Endodermal cell (in vitro differentiated cells): ENCODE measurements at places on chromosomes 7 and 10.

DNA sequence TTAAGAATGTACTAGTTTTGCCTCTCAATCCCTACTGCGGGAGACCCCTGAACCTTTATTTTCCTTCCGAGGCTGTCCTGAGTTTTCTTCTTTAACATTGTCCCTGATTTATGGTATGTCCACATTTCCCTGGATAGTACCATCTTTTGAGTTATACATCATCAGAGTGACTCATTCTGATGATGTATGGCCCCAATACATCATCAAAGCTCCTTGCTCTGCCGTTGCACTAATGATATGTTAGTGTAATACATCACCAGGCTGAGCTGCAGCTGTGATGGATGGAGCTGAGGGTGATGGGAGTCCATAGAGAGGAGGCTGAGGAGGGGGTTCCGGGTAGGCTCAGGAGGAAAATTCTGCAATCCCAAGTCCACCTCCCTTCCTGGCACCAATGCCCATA, 986.5 kb downstream of the KCNMA1 start:
- DNase-seq: no peak

- no peak for DNase-seq
Observed at GRCh38 chr7:106896231-106896630, 31.1 kb downstream of the PIK3CG start.

DNA sequence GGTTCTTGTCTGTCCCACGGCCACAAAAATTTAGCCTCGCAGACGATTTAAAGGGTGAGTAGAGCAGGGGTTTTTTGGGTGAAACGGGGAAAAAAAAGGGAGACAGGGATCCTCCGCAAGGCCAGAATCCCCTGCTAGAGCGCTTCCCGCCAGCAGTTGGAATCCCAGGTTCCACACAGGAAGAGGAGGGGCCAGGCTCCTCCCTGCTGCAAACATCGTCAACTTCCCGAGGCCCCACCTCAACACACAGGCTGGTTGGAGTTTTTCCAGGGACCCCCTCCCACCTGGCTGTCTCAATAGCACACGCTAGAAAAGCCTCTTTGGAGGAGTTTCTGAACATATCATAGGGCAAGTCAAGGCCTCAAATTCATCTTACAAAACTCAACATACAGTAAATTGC, 112.7 kb downstream of the MTERF1 start:
- peak; percentile 50 for DNase-seq

GRCh38 chr10:78473006-78473405, 439.3 kb downstream of the RPS24 start:
- no peak for DNase-seq

DNA sequence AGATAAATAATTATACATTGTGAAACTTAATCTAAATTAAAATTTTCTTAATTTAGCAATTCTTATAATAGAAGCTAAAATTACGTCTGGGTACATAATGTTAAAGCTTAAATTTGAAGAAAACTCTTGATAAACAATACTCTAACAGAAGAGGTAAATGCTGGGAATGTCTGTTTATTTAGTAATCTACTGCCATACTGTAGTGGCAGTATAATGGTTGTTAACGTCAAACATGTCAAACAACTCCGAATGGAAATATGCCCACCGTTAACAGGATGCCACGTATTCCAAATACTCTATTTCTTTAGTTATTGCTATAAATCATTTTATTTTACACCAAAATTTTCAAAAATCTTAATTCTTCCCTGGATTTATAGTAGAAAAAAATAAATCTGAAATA, 40.0 kb upstream of the PTPN12 start:
- DNase-seq: no peak

DNA sequence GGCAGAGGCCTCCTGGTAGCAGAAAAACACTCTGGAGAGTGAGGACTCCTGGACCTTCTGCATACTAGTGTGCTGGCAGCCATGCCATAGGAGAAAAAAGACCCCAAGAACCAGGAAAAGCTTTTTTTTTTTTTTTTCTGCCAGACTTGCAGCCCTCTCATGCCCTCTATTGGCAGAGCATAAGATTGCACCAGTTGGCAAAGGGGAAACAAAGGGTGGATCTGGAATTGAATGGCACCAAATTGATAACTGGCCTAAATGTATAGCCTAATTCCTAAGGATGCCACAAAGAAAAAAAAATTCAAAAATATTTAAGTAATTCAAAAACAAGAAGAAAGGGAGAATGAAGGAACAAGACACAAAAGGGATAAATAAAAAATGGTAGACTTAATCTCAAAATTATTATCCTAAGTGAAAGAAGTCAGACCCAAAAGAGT, 112.5 kb upstream of the GHITM start:
- peak; percentile 84 for DNase-seq

DNA sequence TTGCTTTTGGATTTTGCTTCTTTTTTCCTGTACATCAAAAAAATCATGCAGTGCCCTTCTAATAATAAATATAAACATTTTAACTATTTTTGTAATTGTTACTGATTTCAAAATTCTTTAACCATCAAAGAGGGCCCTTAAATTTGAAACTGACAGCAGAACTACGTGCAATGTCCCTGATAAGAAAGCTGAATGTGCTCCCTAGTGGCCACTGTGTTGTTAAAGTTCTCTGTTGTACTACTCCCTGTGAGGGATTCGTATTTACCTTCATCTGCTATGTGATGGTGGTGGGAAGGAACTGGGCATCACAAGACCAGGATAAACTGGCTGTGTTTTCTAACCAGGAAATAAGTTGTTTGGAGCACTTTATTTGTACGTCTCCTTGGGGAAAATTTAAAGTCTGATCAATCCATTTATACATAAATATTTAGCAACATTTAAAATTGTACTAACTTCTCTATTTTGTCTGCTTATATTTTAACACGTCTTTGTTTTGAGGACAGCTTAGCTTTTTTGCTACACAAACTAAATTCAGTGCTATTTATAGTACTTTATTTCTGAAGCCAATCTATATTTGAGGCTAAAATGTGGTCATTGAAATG, 322.4 kb downstream of the HGF start:
- peak; percentile 57 for DNase-seq

- no peak for DNase-seq
Observed at GRCh38 chr7:91089382-91089963, 174.8 kb upstream of the FZD1 start.

DNA sequence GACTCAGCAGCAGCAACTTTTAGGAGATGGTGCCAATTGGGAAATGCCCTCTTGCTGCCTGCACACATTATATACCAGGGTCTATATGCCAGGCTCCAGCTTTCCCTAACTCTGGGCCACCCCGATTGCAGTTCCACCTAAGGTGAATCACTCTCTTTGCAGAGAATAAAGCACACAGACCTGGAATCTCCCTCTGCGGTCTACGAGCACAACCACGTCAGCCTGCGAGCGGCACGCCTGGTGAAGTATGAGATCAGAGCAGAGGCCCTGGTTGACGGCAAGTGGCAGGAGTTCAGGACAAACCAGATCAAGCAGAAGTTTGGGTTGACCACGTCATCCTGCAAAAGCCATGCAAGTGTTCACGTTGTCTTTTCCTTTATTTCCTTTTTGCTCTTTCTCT, 38.2 kb upstream of the PLEKHA1 start:
- no peak for DNase-seq
